ENCODE measurements at places on chromosomes 16 and 17. TPM values are rescaled to one million over a fixed set of nuclear protein-coding genes. Genes with fewer than 3 reads are reported as not detected.

GRCh38 chr17:50148226-50149090 is 2.0 kb downstream of the PPP1R9B start:
- DNase-seq = no peak

CACNG5 gene
- polyA plus RNA-seq = 2.9 TPM

GRCh38 chr17:44775838-44776621 is 17.2 kb downstream of the ADAM11 start:
- peak; percentile 97 for DNase-seq

DNA sequence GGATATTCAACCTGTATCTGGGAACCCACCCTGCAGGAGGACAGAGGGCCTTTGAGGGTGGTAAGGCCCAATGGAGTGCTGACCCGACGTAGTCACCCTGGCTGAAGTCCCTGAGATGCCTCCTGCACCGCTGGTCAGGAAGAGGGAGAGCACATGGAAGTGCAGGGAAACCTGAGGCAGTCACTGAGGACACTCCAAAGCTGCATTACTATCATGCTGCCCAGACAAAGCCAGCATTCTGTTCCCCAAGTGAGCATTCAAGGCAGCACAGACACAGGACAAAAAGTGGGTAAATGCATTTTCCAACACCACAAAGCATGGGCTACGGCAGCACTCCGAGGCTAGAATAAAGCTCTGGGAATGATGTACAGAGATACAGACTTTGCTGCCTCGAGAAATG is 46.8 kb upstream of the BCAR1 start:
- no peak for DNase-seq

DNA sequence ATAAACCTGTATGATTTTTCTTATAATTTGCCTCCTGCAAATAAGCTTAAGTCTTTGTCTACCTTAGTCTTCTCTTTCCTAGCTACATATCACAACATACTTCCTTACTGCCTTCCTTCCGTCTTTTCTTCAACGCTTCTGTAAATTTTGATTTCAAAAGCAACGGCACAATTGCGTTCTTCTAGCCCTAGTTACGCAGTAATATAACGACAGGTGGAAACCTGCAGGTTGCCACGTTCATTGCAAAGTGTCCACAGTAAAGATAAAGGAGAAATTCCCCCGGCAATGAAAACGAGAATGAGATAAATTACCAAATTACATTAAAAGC is 546 bp upstream of the PSMD7 start:
- no peak for DNase-seq

DNA sequence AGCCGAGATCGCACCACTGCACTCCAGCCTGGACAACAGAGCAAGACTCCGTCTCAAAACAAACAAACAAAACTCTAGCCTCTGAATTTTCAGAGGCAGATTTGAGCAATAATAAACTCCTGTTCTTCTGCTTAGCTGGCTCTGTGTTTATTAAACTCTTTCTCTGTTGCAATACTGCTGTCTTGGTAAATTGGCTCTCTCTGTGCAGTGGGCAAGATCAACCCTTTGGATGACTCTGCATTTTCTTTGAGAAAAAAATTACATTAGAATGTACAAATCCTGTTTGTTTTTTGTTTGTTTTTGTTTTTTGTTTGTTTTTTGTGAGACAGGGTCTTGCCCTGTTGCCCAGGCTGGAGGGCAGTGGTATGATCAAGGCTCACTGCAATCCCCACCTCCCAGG is 75.8 kb upstream of the RPH3AL start:
- DNase-seq = no peak

DNA sequence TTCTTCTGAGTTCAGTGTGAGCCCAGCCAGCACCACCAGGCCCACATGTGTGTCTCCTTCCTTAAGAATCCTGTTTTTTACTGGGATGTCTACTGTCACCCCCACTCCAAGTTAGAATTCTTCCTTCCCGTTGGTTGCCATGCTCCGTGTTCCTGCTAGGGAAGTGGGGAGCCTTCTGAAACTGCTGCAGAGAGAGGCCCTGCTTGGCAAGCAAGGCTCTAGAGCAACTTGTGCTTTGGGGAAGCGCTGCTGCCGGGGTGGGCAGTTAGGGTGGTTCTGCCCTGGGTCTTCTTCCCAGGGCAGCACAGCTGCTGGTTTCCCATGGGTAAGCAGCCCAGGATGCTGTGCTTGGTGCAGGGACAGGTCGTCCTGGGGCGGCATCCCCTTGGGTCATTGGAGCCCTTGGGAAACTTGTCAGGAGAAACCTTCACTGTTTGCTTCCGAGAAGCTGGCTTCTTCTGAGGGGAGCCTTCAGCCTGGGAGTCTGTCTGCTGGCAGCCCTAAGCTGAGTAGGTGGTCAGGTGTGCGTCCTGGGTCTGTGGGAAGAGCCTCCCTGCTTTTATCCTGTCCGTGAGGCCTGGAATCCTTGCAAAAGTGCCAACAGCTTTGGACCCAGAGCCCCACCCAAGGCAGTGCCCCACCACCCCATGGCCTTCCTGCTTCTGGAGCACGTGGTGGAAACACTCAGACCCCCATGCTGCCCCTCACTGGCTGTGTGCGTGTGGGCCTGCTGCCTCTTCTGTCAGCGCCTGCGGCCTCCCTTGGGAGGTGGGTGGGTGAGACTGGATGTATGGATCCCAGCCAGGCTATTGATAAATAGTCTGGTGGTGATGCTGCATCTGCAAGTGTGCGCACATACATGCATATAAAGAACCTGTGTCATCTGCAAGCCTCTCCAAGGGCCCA is 71.8 kb downstream of the PLD6 start:
- no peak for DNase-seq

DNA sequence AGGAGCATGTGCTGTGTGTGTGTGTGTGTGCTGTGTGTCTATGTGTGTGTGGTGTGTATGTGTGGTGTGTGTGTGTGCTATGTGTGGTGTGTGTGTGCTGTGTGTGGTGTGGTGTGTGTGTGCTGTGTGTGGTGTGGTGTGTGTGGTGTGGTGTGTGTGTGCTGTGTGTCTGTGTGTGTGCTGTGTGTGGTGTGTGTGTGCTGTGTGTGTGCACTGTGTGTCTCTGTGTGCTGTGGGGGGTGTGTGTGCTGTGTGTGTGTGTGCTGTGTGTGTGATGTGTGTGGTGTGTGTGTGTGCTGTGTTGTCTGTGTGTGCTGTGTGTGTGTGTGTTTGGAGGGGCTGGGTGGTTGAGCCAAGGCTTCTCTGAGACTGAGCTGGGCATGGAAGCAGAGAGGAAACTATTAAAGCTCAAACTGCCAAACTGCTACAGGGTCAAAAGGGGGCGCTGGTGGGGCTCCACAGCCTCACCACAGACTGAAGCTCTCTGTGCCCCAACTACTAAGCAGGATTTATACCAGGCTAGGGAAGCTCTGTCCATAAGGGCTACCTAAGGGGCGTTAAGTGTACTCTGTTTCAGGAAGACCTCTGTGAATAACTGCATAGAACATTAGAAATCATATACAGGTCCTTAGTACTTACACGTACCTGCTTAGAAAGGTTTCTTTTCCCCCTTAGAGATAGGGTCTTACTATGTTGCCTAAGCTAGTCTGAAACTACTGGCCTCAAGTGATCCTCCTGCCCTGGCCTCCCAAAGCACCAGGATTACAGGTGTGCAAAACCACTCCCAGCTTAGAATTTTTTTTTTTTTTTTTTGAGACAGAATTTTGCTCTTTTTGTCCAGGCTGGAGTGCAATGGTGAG is 27.8 kb upstream of the GHDC start:
- DNase-seq = peak; percentile 33

RASL10B gene
- polyA plus RNA-seq = 12.4 TPM

DNA sequence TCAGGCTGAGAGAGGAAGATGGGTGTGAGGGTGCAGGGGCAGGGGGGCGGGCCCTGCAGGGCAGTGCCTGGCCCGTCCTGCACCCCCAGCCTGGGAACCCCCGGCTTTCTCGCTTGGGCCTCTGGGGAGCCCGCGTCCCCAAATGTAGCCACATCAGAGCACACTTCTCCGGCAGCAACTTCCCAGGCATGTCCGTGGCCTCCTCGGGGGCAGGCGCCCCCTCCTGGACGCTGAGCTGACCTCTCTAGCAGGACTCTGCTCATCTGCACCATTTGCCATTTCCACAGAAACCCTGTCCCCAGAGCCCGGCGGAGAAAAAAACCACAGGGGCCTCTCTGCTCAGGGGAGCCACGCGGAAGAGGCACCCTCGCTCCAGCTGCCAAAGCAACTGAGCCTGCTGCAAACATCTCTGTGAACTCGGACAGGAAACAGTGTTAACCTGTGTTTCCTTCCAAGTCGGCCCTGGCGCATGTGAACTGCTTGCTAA is 63.4 kb downstream of the KLHDC4 start:
- no peak for DNase-seq

CCL4 gene
- 0.88 TPM for polyA plus RNA-seq

DNA sequence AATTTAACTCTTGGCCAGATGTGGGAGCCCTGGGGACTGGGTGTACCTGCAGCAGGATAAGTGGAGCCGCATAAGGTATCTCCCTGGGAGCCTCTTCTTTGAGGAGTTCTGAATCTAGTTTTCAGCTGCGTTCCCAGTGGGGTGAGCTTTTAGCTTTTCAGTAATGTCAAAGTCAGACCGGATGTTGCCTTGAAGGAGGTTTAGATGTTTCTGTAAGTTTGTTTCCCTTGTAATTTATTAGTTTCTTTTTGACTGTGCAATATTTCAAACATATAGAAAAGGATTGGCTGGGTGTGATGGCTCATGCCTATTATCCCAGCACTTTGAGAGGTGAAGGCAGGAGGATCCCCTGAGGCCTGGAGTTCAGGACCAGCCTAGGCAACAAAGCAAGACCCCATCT is 98.6 kb upstream of the EEF2KMT start:
- DNase-seq = no peak

B3GNT9 gene
- polyA plus RNA-seq = 8.2 TPM

DNA sequence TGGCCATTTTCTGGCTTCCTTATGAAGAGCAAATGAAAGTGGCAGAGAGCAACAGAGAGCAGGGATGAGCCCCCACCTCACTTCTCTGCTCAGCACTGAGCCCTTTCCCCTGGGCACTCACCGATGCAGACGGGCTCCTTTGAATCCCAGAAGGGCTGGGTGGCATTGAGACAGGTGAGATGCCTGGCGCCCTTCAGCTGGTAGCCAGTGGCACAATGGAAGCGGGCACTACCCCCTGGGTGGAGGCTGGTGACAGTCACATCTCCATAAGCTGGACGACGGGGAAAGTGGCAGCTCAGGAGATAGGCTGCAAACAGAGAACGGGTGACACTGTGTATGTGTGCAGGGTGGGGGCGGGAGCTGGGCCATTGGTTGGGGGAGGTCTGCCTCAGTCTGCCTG is 12.5 kb upstream of the PHF12 start:
- DNase-seq = no peak

DNA sequence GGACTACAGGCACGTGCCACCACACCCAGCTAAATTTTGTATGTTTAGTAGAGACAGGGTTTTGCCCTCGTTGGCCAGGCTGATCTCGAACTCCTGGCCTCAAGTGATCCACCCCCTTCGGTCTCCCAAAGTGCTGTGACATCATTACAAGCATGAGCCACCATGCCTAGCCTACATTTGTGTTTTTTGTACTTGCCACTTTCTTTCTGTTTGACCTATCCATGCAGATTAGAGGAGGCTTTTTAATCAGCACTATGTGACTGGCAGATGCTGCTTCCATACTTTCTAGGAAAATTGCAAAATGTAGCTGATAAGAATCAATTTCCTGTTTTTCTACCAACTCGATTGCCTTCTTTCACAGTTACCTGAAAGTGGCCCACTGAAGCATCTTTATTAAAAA is 57.3 kb downstream of the B9D1 start:
- DNase-seq = no peak

GRCh38 chr17:64769712-64770111 is 107.6 kb upstream of the SMURF2 start:
- DNase-seq = no peak
